H4 (cell line): ENCODE measurements at places on chromosomes 5 and 9. TPM values are rescaled to one million over a fixed set of nuclear protein-coding genes. Genes with fewer than 3 reads are reported as not detected.

TNFSF15 gene
- total RNA-seq = 0.75 and 0.80 TPM in 2 replicates

DNA sequence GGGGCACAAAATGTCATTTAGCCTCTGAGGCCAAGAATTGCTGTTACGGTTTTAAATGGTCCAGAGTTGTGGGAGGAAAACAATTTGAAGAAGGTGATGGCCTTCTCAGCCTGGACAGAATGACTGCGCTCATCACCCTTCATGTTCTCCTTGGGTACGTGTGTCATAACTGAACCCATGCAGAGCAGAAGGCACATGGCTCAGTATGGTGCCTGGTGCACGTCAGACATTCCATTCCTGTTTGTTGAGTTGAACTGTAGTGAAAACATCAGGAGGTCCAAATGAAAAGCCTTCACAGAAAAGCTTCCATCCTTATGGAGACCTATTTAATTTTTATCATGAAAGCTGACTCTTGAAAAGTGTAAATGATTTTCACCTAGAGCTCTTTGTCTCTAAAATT lies 133.2 kb downstream of the CFAP90 start:
- DNase-seq = no peak

CCDC192 gene
- total RNA-seq = not detected in 2 replicates

GRCh38 chr9:136059851-136060670 lies 35.0 kb downstream of the NACC2 start:
- peak; percentile 90 for DNase-seq

DNA sequence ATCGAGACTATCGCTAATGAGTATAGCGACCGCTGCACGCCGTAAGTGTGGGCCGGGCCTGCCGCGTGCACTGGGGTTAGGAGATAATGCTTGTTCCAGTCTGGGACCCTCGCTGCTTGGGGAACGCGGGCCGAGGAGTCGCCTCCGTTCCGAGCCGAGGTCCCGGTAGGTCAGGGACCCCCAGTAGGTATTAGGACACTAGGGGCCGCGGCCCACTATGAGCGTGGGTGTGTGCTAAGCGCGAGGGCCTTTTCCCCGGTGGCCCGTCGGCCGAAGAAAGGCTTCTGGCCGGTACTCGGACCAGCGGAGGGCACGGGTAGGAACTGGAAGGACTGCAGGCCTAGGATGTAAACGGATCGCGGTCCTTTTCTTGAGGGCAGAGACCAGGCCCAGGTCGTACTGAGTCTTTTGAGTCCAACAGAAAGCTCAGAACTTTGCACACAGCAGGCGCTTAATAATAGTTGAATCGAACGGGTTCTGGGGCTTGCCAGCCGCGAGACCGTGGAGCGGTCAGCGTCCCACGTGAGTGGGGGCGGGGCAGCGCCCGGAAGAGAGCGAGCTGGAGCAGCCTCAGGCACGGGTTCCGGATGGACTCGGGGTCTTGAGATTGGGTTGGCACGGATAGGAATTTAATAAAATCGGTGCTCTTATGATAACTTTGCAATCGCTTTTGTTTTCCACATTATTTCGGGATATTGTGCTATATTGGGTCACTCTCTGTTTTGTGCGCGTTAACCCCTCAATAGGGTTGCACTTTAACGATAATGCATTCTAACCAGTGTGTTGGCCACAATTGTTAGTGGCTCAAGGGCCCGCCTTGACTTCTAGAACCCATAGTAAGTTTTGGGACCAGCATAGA lies 733 bp downstream of the HSPA4 start:
- DNase-seq = peak; percentile 43

IRX2 gene
- 0.10 TPM in 1 of 2 replicates, not detected in the other for total RNA-seq
